ENCODE measurements at places on chromosomes 16 and 17.
A peak's percentile ranks its signal among the peaks of the same experiment; 100 is the strongest.

DNA sequence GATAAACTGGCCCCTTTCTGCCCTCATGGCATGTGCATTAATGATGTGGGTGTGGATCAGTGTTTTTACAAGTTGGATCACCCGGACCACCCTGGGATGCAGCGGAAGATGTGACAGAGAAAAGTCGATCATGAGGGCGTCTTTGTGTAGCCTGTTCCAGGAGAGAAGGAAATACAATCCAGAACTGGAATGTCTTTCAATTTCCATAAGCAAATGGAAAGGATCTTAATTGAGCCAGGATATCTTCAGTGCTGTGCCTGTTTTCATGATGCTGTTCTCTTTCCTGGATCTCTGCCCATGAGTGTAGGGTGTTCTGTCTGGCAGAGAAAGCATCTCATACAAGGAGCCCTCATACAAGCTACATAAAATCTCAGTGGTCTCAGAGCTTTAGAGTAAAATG lies 481.4 kb downstream of the XYLT1 start:
- DNase-seq = no peak

DNA sequence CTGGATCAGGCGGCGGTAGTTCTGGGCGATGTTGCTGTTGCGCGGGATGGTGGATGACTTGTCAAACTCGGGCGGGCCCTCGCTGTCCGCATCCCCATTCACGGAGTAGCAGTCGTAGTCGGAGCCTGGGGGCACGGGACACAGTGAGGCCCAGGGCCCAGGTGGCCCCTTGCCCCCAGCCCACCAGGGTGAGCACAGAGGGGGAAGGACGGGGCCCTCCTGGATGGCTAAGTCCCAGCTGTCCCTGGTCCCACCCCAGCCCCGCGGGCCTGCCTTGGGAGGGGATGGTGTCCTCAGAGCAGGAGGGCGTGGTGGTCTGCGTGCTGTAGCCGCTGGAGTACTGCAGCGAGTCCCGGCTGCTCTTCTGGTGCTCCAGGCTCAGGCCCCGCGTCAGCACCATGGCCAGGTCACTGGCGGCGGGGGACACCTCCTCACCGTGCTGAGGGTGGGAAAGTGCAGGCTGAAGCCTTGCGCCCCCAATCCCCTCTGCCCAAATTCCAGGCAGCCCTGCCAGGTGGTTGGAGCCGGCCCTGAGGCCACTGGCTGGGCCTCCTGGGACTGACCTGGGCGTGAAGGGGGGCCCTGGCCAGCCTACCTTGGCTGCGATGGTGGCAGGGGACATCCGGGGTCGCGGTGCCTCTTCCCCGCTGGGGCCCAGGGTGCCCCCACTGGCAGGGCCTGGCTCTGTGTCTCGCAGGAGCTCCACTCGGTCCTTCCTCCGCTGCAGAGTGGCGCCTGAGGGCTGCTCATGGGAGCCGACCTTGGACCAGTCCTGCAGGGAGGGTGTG lies 18.2 kb downstream of the IL34 start:
- no peak for DNase-seq

- DNase-seq = peak; percentile 93
Observed at GRCh38 chr17:31487648-31488263, 96.3 kb downstream of the RAB11FIP4 start.

DNA sequence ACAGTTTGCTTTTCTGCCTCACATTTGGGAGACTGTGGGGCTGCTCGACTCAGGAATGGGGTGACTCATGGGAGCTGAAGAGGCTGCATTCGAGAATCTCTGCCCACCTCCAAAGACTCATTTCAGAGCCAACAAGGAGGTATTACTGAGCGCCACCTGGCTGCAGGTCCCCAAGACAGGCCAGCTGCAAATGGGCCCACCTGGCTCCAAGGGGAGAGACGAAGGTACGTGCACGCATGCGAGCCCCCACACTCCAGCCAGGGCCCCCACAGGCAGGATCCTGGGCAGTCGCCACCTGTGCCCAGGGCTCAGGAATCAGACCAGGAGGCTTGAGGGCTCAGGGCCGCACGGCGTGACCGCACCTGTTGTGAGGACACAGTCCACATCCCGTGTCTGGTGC lies 6.0 kb downstream of the HAGHL start:
- DNase-seq = no peak

GRCh38 chr16:12543700-12544476 lies 259.8 kb downstream of the CPPED1 start:
- no peak for DNase-seq

DNA sequence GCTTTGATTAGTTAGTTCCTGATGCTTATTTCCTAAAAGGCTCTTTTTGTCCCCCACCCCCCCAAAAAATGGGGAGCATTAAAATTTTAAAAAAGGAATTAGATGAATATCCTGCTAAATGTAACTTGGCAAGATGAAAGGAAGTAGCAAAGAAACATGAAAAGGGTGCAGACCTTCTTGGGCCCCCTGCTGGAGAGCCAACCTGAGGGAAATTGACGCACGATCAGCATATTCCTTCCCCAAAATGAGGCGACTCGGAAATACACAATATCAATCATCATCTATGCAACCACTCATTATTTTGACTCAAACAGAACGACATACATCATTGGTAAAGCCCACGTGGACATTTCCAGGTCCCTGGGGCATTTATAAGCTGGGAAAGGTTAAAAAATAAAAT lies 59.7 kb downstream of the GRIN2A start:
- no peak for DNase-seq

GRCh38 chr17:48427598-48427997 lies 2.4 kb downstream of the SKAP1 start:
- peak; percentile 80 for DNase-seq

GRCh38 chr16:78045865-78046581 lies 23.7 kb downstream of the CLEC3A start:
- DNase-seq = peak; percentile 62

DNA sequence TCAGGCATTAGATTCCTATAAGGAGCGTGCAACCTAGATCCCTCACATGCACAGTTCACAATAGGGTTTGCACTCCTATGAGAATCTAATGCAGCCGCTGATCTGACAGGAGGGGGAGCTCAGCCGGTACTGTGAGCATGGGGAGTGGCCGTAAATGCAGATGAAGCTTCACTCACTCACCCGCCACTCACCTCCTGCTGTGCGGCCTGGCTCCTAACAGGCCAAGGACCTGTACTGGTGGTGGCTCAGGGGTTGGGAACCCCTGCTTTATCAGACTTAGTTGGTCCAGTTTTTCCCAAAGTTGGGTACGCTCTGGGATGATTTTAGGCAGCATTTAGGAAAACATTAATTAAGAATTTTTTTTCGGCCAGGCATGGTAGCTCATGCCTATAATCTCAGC lies 103.8 kb downstream of the MARF1 start:
- DNase-seq = no peak

GRCh38 chr17:43917016-43917347 lies 9.6 kb upstream of the MPP2 start:
- no peak for DNase-seq

- no peak for DNase-seq
Observed at GRCh38 chr16:89266521-89267134, 49.1 kb downstream of the ZNF778 start.

DNA sequence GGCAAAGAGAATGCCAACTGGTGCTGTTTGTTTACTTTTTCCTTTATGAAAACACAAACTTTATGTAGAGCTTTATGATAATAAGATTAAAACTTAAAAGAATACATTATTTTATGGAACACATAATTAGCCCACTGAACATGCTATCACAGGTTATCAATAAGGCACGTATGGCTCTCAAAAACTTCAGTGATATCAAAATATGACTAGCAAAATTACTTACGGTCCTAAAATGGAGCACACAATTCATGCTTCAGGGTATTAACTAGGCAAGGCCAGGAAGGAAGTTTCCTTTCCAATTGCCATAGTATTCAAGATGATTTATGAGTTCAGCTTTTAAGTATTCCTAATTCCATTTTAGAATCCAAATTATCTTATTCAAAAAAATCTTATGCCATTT lies 3.6 kb downstream of the RNF43 start:
- DNase-seq = no peak

Measured in stimulated activated CD8-positive, alpha-beta memory T cell treated with anti-CD3 and anti-CD28 coated beads, Interleukin-4, amount 100 ng/mL, for 48 hours (primary cell).